ENCODE measurements at places on chromosomes 3 and 15.

DNA sequence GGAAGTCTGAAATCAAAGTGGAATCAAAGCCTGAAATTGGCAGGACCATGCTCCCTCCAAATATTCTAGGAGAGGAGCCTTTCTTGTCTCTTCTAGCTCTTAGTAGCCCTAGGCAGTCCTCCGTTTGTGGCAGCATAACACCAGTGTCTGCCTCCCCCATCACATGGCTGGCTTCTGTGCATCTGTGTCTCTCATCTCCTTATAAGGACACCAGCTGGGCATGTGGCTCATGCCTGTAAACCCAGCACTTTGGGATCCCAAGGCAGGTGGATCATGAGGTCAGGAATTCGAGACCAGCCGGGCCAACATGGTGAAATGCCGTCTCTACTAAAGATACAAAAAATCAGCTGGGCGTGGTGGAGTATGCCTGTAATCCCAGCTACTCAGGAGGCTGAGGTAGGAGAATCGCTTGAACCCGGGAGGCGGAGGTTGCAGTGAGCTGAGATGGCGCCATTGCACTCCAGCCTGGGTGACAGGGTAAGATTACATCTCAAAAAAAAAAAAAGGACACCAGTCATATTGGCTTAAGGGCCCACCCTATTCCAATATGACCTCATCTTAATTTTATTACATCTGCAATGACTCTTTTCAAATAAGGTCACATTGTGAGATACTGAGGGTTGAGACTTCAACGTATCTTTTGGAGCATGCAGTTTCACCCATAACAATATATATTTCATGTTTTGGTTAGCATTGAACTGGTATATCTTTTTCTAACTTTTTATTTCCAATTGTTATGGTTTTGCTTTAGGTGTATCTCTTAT is 148.0 kb upstream of the TPM1 start:
- DNase-seq = no peak

- DNase-seq = no peak
These were observed 175.6 kb downstream of the MTHFS start for GRCh38 chr15:79721256-79721655.

DNA sequence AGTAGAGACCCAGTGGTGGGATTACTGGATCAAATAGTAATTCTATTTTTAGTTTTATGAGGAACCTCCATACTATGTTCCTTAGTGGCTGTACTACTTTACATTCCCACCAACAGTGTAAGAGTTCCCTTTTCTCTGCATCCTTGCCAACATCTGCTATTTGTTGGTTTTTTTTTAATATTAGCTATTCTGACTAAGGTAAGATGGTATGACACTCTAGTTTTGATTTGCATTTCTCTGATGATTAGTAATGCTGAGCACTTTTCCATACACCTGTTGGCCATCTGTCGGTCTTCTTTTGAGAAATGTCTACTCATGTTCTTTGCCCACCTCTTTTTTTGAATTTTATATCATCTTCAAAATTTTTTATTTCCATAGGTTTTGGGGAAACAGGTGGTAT is 34.2 kb upstream of the RAP2B start:
- no peak for DNase-seq

GRCh38 chr3:148924562-148924961 is 59.5 kb downstream of the CPA3 start:
- DNase-seq = no peak

GRCh38 chr3:193822492-193823212 is 229.6 kb downstream of the OPA1 start:
- DNase-seq = no peak

DNA sequence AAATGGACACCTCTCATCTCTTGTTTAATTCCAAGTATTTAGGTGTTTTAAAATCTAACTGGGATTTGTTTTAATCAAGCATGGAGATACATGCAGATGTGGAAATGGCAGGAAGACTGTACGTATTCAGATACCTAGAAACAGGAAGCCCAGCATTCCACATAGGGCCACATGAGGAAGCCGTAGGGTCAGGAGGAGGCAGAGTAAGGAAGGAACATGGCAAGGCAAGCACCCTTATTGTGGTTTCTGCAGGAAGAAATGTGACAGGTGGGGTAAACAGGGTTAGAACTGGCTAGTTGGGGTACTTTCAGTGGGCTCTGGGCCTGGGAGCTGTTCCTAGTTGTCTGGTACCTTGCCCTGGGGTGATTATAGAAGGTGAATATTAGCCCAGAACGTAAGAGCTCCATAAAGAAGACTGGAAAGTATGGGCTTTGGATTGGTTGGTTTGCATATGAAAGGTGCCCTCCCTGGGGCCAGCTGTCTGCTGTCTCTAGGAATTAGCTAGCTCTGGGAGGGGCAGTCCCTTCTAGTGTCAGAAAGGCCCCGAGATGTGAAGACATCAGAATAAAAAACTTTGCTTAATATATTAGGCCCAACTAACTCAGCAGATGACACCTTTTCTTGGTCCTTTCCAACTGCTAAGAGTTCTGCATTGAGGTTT is 107.7 kb upstream of the CADPS start:
- no peak for DNase-seq

DNA sequence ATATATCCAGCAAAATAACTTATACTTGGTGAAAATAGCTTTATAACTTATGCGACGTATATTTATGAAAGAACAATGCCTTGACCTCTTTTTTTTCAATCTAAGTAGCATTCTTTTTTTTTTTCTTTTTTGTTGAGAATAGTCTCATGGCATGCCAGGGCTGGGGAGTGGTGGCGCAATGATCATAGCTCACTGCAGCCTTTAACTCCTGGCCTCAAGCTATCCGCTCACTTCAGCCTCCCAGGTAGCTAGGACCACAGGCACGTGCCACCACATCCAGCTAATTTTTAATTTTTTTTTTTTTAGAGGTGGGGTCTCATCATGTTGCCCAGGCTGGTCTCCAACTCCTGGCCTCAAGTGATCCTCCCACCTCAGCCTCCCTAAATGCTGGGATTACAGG is 43.5 kb downstream of the RAB8B start:
- no peak for DNase-seq

DNA sequence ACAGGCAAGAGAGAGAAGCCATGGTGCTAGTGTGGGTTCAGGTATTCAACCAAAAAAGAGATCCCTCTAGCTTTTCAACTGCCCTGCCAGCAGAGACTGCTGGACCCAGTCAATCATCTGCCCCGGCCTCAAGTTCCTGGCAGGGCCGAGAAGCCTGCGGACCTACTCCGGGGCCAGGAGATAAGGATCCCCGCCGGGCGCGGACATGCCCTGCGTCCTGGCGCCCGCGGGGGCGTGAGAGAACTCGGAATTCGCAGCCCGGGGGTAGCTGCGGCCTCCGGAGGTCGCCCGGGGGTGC is 821 bp upstream of the MAGI1 start:
- no peak for DNase-seq

- no peak for DNase-seq
These were observed 19.6 kb downstream of the ATG7 start for GRCh38 chr3:11291808-11292207.

DNA sequence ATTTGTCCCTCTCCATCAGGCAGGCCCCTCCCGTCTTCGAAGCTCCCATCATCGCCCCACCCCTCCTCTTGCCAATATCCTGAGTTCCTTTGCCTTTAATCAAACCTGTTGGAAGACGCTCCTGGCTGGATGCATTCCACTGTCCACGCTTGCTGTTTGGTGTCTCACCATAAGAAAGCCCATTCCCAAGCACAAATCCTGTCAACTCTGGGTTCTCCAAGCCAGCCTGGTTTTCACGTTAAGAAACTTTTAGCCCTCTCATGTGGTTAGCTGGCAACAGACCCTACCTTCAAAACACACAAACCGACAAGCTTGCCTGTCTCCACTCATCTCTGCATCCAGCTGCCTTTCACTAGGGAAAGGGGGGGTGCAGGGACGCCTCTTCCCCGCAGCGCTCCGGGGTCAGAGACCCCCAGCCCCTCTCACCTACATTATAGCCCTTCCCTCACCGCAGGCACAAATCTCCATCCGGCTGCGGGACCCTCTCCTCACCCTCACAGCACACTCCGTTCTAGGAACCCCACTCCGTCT is 1.1 kb downstream of the GORASP1 start:
- DNase-seq = no peak

DNA sequence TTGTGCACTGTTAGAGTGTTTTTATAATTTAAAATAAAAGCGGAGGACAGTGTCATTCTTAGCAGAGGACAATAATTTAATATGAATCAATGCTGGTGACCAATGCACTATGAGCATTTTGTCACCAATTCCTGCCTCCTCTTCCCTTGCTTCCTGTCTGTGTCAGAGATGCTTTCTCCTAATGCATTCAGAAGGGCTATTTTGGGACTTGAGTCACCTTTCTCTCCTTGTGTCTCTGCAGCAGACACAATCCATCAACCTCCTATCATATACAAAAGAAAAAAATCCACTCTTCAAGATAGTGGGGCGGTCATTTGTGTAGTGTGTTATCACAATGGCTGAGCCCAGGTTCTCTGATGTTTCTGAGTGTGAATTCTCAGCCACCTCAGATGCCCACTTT is 191.9 kb upstream of the VEPH1 start:
- DNase-seq = no peak

- peak; percentile 65 for DNase-seq
These were observed 25.8 kb upstream of the PSMD6 start for GRCh38 chr3:64049136-64049535.

- no peak for DNase-seq
These were observed 1069.1 kb upstream of the ALCAM start for GRCh38 chr3:104297617-104298016.

DNA sequence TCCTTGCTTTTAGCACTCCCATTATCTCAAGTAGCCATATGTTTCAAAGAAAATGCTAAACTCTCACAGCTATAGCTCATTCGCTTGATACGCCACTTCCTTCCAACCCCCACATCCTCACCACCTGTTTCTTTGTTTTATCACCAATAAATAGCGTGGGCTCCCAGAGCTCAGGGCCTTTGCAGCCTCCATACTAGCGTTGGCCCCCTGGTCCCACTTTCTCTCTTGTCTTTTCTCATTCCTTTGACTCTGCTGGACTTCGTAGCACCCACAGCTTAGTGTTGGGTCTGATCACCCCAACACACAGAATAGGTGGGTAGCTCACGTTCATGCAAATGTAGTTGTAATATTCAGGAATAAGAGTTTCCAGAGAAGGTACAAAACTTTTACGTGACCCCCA is 4.1 kb upstream of the GPD1L start:
- no peak for DNase-seq

GRCh38 chr3:161674402-161674801 is 177.8 kb downstream of the OTOL1 start:
- no peak for DNase-seq

GRCh38 chr15:89123181-89123525 is 34.9 kb downstream of the ABHD2 start:
- no peak for DNase-seq

- no peak for DNase-seq
These were observed 363.6 kb downstream of the MECOM start for GRCh38 chr3:169299889-169300288.

DNA sequence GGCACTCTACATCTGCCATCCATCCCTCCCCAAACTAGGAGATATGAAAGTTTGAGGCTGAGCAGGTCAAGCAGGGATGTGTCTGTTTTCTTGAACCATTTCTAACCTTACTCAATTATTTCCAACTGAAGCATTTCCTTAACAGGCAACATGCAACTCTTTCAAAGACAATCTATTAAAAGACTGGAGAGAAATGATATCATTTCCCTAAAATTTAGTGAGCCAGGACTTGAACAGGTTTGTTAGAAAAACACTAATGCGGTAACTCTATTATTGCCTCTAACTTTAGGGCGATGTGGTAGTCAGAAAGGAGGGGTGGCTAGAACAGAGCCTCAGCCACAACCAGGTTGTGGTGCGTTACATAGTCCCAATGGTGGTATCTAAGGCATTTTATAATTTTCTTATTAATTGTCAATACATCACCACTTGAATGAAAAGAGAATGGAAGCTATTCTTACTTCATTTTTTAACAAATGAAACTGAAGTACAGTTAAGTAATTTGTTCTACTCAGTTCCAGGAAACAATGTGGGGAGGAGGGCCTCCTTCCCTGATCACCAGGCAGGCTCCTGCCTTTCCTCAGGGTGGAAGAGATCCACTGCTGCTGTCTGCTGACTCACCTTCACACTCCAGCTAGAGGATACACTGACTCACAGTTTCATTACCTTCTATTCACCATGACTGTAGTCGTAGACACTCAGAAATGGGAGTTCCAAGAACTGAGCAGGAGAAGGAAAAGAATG is 22.8 kb downstream of the MYO1E start:
- DNase-seq = peak; percentile 95

DNA sequence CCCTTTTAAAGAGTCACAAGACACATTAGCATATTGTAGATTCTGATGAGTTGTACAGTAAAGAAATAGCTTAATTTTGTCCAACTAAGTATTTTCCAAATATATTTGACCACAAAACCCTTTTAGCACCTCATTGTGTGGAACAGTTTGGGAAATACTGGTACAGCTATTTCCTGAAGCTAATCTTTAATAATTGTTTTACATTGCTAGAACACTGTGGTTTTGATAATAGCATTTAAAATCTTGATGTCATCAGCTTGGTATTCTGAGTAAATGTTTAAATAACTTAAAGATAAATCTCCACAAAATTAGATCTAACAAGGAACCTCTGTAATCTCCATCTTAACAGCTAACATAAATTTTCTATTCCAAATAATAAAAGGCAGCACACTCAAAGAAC is 140.0 kb upstream of the MLF1 start:
- DNase-seq = no peak

DNA sequence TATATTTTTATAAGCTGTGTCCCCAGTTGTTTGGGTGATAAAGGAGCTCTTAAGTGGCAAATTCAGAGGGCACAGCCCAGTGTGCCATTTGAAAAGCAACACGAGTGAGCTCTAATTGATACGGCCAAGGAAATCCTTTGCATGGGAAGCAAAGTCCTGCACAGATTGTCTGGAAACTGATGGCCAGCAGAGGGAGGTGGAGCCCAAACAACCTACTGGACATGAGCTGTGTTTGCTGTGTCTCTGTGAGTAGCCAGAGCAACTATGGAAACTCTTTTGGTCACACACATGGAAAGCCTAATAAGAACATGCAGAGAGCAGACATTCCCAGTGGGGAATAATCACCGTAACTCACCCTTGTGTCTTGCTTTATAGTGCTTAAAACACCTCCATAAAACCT is 24.4 kb downstream of the ONECUT1 start:
- DNase-seq = no peak

DNA sequence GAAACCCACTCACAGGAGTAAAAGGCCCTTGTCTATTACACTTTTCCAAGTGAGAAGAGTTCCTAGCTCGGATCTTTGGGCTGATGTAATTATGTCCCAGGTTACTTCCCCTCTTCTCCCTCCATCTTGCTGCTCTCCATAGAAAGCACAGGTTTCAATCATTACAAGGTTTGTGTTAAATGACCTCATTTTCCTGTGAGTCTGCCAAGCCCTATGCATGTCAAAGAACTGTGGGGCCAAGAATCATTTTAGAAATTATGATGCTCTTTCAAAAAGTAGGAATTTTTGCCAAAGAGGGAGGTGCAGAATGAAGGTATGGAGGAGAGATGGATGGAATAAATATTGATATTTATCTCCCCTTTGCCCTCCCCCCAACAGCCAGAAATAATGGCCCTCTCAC is 129.3 kb upstream of the TPM1 start:
- no peak for DNase-seq

- DNase-seq = no peak
These were observed 90.1 kb downstream of the FBN1 start for GRCh38 chr15:48555241-48555881.

All from kidney epithelial cell (primary cell).